ENCODE measurements at places on chromosomes 4 and X.

DNA sequence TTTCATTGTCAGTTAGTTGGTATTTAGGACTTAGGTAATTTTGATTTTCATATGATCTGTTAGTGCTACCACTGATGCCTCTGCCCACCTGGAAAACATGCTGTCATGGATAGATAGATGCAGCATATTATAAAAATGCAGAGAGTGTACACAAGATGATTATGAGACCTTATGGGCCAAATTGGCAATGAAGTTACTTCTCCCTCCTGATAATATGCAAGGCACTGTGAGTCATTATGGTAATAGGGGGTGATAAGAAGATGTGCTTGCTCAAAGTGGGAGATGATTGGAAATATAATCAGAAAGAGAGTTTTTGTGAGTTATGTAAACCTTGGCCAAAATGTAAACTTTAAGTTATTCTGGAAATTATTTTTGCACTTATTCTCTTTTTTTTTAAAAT is 56.6 kb upstream of the RHOH start:
- DNase-seq, result no peak

DNA sequence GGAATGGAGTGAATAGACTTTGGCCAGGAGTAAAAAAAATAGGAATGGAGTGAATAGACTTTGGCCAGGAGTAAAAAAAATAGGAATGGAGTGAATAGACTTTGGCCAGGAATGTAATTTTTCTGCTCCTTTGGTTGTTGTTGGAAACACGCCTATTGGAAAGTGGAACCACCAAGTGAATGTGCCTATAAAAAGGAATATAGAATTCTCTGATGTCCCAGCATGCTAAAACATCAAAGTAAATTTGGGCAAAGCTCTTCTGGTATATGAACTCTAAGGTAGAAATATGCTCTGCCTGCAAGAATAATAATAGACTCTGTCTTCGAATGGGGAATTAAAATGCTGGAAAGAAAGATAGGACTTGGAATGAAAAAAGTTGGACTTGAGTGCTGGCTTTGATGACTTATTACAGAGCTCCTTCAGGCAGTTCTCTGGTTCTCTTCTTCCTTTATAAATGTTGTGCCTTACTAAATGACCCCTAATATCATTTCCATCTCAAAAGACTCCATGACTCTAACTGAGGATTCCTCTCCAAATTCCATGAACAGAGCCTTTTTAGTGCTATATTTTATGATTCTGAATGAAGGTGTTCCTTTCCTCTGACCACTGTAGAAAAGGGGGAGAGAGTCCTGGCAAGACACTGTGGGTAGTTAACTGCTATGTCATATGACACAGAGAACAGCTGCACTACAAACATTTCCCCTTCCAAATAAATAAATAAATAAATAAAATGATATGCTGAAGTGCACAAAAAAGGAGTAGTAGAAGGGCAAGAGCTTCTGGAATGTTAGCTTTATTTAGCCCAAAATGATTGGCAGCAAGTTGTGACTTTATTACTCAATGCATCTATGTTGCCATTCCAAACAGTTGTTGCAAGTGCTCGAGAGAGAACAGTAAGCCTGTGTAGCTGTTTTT is 13.5 kb upstream of the GBA3 start:
- DNase-seq, result no peak

DNA sequence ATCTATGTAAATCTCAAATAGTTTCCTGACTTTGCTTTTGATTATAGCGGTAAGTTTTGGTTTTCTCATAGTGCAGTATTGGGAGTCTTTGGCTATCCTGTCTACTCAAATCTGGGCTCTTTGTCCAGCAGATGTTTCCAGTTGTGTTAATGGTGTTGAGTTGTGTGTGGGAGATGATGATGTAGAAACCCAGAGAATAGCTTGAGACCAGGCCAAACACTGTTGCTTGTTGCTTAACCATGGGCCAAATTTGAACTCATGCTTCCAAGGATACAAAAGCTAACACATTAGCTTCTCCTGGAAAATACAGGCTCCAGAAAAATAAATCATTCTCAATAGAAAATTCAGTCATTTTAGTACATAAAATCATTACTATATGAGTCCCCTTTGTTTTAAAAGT is 82.6 kb upstream of the GYPA start:
- no peak for DNase-seq

- DNase-seq, result no peak
These were observed 36.0 kb downstream of the ARHGAP6 start for GRCh38 chrX:11629593-11630211.

DNA sequence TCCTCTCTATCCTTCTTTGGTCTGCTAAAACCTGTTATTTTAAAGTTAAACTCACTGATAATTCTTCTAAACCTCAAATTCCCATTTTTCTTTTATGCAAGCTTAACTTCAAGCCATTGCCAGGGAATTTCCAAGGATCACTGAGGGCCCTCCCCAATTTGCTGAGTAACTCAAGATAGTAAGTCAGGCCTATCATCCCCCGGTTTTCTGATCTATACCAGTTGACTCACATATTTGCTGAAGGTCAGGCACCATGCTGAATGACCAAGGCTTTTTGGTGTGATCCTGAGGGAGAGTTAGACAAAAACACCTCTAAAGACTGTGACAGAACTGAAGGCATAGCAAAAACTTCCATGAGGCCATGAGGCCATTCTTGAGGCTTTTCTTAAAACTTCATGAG is 1301.9 kb downstream of the PCDH7 start:
- DNase-seq, result no peak

DNA sequence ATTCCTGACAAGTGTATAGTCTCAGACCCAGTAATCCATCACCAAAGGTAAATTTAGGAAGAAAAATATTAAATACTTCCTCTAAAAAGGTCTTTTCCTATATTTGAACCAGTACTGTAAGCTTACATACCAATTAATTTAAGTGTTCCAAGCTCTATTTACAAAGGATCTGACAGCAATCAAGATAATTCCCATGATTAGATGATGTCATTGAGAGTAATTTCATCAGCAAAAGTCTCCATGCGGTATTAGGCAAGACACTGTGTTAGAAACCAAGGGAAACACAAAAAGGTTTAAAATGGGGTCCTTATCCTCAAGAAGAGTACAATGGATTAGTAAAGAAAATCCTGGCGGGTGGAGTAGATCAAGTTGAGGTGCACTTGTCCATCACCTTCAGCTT is 198.5 kb downstream of the PRDM5 start:
- no peak for DNase-seq

DNA sequence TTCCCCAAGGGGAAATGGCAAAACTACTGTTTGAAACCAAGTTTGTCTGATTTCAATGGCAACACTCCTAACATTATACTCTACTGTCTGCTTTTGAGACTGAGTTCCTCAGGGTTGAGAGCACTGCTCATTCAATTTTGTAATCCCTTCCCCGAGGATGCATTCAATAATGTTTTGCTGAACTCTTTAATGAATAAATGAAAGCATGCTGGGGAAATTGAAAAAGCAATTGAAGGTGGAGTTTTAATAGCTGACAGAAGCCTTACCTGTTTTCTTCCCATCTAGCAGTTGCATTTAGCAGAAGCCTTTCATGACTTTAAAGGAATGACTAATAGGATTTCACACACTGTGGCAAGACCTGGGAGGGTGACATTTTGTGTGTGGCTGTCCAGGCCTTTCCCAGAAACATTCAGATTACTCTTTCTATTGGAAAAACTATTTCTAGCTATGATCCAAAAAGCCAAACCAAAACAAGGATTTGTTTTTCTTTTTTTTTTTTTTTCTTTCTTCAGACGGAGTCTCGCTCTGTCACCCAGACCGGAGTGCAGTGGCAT is 45.1 kb downstream of the DTHD1 start:
- no peak for DNase-seq

- DNase-seq, result no peak
These were observed 61.5 kb downstream of the GLRA2 start for GRCh38 chrX:14590693-14591424.

DNA sequence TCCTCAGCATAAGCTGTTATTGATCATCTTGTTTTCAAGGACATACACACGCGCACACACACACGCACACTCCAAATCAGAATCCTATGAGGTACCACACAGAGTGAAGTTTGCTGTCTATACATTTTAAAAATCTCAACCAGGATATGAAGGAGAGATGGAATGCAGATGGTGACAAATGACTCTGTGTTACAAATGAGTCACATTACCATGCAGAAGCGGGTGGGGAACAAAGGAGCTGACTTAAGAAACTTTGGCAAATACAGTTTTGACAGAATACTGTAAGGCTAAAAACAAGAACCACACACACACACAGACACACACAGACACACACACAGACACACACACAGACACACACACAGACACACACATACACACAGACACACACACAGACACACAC is 81.7 kb downstream of the RELL1 start:
- DNase-seq, result no peak

GRCh38 chrX:110204986-110205385 is 112.9 kb downstream of the AMMECR1 start:
- DNase-seq, result no peak

GRCh38 chr4:16225863-16226815 is at the start of gene TAPT1:
Gene TAPT1, minus strand, starts transcription at chr4:16226471. Its CDS starts 14 bp downstream, at chr4:16226457.
- DNase-seq, result peak; percentile 69

- DNase-seq, result no peak
These were observed 142.7 kb downstream of the NPNT start for GRCh38 chr4:106038012-106038411.

DNA sequence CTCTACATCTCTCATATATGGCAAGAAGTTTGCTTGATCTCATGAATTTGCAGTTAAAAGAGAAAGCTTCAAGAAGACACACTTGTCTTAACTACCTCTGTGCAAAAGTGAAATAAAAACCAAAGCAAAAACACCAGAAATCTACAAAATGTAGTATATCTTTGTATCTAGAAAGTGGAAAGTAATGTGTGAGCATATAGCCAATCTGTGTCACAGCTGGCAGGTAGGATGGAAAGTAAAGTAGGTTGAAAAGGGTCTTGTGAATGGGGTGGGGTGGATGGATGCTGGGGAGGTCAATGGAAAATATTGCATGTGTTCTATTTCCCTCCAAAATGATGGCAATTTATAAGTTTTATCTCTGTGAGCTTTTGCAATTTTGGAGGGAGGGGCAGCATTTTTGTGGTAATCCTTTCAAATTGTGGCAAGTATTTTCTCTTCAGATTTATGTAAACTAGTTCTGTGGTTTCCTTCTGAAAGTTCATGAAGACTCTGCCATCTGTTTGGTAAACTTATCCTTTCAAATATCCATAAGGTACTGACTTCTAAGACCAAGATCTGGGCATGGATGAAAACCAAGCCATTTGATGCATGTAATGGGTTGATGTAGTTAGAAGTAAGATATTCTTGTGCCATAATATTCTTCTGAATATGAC is 215.9 kb upstream of the GIMD1 start:
- DNase-seq, result no peak

GRCh38 chr4:185394568-185395237 is 1.0 kb downstream of the LRP2BP start:
- no peak for DNase-seq

DNA sequence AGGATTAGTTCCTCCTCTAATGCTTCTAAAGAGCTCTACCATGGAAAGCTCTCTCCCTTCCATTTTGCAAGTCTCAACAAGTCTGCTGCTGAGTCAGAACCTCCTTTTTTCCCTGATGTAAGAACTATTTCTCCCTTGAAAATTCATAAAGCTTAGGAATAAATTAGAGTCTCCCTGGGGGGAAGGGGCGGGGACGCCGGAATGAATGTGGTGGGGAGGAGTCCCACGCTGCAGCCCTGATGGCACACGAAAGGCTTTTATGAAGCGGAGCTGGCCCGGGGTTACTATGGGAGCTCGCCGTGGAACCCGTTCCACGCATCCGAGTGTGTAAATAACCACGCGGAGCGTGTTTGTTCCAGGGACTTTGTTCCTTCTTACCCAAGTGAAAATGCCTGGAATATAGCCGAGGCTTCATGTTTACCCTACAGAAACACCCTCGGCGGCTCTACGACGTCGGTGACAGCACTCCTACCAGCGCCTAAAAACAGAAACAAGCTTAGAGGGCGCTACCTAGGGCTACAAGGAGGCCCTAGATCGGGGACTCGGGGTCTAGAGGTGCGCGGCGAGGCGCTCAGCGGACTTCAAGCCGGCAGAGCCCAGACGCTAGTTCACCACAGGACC is 923 bp upstream of the CPEB2 start:
- DNase-seq, result peak; percentile 26

DNA sequence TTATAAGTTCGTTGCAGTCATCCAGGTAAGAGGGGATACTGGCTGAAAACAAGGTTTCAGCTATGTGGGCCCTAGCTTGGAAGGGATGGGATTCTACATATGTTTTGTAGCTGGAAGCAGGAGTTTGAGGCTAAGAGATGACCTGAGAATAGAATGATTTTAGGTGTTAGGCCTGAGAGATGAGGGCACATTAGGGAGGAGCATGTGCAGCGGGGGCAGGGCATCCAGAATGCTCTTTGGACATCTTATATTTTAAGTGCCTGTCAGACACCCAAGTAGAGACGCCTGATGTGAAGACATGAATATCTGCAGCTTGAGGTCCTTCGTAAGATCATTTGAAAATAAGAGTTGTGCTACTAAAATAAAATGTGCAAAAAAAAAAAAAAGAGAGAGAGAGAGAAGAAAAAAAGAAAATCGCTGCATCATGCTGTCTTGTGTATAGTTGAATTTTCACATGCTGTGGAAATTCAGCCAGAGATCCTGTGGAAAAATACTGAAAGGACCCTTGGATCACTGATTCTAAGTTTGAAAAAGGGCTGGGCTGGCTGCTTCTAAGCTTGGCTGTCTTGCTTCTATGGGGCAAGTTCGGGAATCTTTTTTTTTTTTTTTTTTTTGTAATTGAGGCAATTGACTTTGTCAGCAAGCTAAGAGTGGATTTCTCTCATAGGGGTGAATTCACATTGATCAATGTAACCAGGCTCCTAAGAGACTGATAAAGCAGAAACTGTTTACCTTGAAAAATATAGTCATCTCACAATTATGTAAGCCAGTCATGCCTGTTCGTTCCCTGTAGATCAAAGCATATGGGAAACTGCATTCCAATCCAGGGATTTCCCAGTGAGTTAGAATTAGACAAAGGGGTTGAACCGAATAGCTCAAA is 341.0 kb upstream of the GATB start:
- no peak for DNase-seq

All from activated gamma-delta T cell treated with Interleukin-2 at 50 U/mL for 16 hours (primary cell).